ENCODE measurements at places on chromosomes 12 and 14. TPM values are rescaled to one million over a fixed set of nuclear protein-coding genes. Genes with fewer than 3 reads are reported as not detected.

GLT1D1 gene
- total RNA-seq = not detected

TAS2R31 gene
- 5.7 TPM for total RNA-seq

KCTD10 gene
- total RNA-seq = 33.3 TPM

PGF gene
- 0.47 TPM for total RNA-seq

KRT82 gene
- total RNA-seq = not detected

NRIP2 gene
- total RNA-seq = not detected

PPP4R4 gene
- not detected for total RNA-seq

MGP gene
- 0.81 TPM for total RNA-seq

PTCSC3 gene
- total RNA-seq = not detected

PSMB5 gene
- 29.0 TPM for total RNA-seq

BBOF1 gene
- 3.4 TPM for total RNA-seq

SPSB2 gene
- total RNA-seq = 16.0 TPM

KRT77 gene
- not detected for total RNA-seq

Measured in B cell (primary cell).